Foreskin melanocyte (primary cell): ENCODE measurements at places on chromosomes 2 and 18.

- no peak for DNase-seq
Observed at GRCh38 chr18:74486119-74486849, 9.9 kb upstream of the CNDP2 start.

DNA sequence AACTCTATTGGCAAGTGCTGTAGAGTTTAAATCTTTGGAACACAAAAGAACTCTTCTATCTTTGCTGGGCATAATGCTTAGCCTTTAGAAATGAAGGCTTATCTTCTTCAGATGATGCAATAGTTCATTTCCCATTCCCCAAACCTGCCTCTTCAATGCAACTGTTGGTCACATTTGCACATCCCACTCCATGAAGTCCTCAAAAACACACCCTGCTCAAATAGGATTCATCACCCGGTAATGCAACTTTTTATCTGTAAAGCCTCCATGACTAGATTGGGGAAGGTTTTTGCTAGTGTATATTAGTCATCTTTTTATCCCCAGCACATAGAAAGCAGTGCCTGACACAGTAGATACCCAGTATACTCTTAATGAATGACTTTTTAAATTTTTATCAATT is 376.4 kb downstream of the RBM43 start:
- DNase-seq = no peak

GRCh38 chr2:181421131-181421458 is 36.1 kb upstream of the ITGA4 start:
- no peak for DNase-seq

- no peak for DNase-seq
Observed at GRCh38 chr2:14082640-14083039, 549.9 kb upstream of the LRATD1 start.

GRCh38 chr18:53629337-53629736 is 595.1 kb downstream of the MBD2 start:
- DNase-seq = no peak

DNA sequence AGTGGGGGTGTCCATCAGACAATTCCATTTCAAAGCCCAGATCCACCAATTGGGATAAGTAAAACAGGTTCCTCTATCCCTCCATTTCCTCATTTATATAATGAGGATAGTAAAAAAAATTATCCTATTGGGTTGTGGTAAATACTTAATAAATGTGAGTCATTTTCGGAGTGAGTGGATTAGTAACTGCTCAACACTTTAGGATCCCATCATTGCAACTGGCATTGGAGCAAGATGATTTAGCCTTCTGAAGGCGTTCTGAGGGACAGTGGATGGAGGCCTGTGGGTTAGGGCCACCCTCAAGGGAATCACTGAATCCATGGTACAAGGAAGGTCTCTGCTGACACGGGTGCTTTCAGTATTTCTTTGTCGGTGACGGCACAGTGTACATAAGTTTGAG is 108.6 kb upstream of the FZD7 start:
- no peak for DNase-seq

DNA sequence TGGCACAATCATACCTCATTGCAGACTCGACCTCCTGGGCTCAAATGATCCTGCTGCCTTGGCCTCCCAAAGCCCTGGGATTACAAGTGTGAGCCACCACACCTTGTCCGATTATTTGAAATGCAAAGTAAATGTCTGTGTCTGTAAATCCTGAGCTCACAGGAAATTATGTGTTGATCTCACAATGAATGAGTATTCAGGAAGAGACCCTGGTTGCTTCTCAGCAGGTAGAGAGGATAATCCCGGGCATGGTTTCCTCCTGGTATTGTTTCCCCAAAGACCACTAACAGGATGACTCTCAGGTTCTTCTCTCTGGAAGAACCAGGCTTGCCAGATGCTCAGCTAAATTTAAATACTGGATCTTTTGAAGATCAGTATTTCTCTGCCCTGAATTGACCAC is 147.6 kb downstream of the LDLRAD4 start:
- DNase-seq = no peak

DNA sequence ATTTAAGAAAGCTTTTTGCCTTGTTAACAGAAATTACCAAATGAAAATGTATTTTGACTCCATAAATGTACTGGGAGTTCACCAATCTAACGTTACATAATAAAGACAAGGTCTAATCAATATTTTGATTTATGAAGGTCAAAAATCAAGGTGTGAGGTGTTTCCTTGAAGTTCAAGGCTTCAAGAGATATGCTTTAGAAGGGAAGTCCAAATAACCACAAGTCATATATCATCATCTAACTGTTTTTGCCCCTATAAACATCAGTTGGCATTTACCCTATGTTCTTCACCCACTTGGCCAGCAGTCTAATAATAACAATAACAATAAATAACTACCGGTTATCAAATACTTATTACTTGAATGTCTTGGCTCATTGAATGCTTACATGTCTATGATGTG is 196.1 kb upstream of the ID2 start:
- no peak for DNase-seq

DNA sequence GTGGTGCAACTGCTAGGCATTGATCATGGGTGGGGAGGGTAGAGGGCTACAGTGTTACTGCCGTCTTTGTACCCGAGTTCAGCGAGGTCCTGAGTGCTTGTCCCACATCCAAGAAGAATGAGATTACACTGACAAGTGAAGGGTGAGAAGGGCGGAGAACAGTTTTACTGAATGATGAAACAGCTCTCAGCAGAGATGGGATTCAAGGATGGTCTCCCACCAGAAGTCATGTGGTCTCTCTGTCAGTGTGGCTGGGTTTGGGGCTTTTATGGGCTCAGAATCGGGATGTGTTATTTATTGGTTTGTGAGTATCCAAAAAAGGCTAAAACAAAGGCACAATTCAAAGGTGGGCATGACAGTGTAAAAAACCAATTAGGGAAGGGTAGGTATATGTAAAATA is 10.8 kb upstream of the ASB1 start:
- no peak for DNase-seq

- peak; percentile 82 for DNase-seq
Observed at GRCh38 chr2:95345563-95346230, 48.5 kb downstream of the KCNIP3 start.

DNA sequence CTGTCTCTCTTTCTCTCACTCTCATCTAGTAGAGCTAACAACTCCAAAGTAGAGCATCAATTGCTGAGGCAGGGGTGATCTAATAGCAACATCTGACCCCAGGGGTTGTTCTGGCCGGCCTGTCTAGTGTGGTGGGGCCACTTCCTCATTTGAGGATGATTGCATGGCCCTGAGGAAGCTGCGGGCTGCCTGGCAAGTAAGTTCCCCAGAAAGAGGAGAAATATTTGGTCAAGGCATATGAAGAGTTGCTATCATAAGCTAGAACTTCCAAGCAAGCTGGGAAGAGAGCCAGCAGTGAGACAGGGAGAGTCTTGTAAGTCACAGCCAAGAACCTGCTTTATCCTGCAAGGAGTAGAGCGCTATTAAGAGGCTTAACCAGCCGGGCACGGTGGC is 50.8 kb upstream of the TMEM87B start:
- DNase-seq = no peak

GRCh38 chr2:43084699-43085091 is 141.7 kb downstream of the ZFP36L2 start:
- DNase-seq = no peak

- no peak for DNase-seq
Observed at GRCh38 chr2:169438466-169439072, 40.7 kb upstream of the BBS5 start.

GRCh38 chr2:60152226-60152833 is 401.1 kb downstream of the BCL11A start:
- peak; percentile 24 for DNase-seq

- no peak for DNase-seq
Observed at GRCh38 chr2:214471990-214472389, 61.1 kb downstream of the VWC2L start.

DNA sequence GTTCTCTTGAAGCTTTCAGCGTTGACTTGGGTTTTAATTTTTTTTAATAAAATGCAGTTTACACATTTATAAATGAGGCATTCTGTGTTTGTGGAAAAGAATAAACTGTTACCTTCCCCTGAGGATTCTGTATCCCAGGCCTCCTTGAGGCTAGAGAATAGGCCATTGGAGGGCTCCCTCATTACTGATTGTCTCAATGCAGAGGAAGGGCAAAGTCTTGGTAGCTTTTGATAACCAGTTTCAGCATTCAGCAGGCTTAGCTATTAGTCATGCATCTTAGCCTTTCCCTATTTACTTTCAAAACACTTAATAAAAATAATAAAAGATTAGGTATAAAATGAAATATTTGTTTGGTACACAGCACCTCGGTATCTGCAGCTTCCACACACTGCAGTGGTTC is 58.1 kb upstream of the OTX1 start:
- DNase-seq = no peak
